ENCODE measurements at places on chromosomes 4 and X.

GRCh38 chrX:24242649-24243175, 71.2 kb downstream of the SUPT20HL2 start:
- DNase-seq, result no peak

DNA sequence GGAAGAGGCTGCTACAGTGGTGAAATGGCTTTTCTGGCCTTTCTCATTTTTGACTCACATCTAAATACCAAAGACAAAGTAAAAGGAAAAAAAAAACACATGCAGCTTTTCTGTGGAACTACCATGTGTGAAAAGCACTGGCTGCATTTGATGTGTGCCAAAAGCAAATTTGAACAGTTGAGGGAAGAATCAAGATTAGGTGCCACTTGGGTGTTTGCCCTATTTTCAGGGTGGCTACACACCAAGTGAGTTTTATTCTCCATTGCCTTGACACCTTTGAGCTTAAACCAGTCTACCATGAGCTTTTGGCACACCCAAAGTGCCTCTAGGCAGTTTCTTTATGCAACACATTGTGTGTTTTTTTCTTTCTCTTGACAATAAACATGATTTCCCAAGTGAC, 423.9 kb downstream of the FAM133A start:
- DNase-seq, result no peak

DNA sequence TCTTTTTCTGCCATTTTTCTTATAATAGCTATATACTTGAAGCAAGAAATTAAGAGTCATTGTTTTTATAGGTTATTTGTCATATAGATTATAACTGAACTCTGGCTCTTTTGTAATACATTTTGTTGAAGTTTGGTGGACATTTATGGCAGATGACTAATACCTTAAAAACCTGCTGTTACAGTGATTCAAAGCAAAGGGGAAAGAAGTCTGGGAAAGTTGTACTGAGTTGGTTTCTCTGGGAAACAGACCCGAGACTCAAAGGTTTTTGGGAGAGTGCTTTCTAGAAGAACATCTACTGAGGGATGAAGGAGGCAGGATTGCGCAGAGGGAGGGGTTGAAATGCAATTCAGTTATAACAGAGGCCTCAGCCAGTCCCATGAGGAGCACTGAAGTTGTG, 35.9 kb downstream of the NAP1L5 start:
- DNase-seq, result no peak

DNA sequence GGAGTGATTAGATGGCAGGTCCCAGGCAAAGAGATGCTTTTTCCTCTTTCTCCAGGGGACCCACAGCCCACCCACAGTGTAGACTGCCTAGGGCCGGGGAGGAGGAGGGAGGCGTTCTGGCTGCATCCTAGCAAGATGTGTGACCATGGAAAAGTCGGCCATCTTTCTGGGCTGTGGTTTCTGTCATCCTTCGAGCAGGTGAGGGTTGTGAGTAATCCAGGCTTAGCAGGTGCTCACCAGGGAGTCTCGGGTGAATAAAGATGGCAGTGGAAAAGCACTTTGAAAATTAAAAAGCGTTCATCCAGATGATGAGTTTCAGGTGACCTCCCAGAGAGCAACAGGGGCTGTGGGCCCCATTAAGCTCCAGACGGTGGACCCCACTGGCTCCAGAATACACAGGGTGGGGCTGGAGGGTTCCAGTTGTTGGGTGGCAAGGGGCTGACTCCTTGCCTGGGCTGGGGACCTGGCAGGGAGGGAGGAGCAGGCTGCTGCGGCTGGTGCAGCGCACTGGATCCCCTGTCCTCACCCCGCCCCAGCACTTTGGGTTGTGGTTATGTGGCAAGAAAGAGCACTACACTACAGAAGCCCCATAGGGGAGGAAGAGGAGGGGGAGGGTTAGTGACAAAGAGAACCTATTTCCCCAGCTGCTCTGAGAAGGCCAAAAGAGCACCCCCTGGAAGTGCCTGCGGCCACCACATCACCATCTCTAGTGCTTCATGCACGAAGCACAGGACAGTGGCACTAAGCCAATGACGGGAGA, 23.7 kb downstream of the ELF4 start:
- DNase-seq, result no peak

DNA sequence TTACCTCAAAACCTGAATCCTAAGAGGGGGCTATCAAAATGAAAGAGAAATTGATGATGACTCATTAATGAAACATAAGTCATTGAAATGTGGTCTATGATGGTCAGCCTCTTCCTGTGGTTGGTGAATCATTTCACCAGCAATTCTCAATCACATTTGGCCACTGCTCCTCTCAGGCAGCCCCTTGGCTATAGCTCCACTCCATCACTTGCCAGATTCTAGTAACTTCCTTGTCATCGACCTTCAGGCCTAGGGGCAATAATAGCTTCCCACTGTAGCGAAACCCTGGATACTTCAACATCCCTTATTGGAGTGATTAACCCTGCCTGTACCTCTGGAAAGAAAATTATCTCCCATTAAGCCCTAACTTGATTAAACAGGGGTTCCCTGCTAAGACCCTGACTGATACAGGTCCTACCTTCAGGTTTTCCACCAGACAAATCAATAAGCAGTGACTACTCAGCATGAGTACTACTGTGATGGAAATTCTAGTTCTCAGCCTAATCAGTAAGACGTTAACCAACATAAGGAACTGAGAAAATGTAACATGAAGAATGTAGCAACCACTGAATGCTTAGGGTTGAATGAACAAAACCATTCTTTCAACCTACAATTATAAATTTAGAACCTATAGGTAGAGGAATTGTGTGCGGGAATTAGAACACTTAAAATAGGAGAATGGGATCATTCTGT, 30.4 kb downstream of the ADH7 start:
- DNase-seq, result no peak

DNA sequence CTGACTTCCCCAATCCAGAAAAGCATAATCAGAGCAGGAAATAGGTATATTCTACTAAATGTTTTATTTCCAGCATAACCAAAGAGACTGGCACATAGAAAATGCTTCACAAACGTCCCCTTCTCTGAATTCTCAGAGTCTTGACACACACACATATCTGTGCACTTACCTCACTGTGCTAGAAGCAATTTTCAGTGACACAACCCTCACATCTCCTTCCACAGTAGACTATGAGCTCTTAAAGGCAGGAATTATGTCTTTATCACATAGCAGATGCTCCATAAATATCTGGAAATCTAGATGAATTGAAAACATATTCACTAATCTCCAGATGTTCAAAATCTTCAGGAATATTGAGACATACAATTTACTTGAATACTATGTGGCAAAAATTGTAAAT, 5.9 kb downstream of the SOWAHB start:
- no peak for DNase-seq

DNA sequence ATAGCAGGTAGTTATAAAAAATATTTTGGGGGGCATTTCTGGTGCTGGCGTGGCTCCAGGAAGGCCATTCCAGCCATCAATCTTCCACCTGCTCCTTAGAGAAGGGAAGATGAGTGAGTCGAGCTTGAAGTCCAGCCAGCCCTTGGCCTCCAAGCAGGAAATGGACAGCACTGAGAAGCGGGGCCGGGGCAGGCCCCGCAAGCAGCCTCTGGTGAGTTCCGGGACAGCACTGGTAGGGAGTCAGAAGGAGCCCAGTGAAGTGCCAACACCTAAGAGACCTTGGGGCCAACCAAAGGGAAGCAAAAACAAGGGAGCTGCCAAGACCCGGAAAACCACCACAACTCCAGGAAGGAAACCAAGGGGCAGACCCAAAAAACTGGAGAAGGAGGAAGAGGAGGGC, 29.2 kb upstream of the COX18 start:
- no peak for DNase-seq

GRCh38 chrX:24214568-24214967, 65.0 kb downstream of the ZFX start:
- DNase-seq, result no peak

- DNase-seq, result no peak
Observed at GRCh38 chr4:40596522-40596921, 33.1 kb downstream of the RBM47 start.

GRCh38 chr4:52260514-52261210, 209.6 kb downstream of the SPATA18 start:
- no peak for DNase-seq

DNA sequence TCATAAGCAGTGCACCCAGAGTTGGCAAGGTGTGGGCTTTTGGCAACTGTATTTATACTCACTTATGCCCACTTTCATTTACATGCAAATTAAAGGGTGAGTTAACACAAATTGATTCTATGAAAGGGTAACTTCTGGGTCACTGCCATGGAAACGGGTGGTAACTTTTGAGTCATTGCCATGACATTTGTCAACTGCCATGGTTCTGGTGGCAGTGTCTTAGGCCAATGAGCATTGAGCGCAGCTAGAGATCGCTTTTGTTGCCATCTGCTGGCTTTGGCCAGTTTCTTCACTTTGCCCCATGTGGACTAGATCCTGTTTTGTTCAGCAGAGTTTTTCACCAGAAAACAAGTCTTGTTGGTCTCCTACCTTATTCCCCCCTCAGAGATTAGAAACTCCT, 170.8 kb upstream of the NUDT6 start:
- no peak for DNase-seq

- no peak for DNase-seq
Observed at GRCh38 chr4:7781366-7781765, 158.3 kb downstream of the AFAP1 start.

DNA sequence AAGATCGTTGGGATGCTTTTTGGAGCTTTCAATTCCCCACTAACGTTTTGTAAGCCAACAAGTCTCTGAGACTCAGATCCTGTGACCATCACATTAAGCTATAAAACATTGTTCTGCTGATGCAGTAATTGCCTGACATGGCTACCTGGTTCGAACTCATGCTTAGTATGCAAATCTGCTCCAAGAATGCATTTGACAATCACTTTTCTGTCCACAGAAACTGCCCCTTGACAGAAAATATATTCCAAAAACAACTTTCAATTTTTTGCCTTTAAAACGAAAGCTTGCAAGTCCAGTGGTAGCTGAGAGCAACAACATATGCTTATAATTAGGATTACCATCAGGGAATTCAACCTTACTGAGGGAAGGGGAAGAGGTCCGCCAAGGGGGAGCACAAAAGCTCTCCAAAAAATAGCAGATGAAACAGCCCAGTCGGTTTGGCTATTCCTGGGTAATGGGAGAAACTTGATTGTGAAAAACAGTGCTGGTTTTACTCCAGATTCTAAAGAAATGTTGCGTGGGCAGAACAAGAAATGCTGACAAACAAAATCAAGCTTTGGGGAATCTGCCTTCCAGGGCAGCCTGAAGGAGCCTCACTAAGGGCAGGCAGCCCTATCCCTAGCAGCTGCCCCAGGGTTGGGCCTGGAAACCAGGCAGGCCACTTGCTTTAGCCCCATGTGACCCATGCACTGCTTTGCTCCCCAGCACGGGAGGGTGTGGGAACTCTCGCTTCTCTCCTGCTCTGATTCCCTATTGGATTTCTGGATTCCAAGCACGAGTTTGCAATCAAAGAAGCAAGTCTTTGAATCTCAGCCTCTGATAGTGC, 160.7 kb upstream of the LDB2 start:
- no peak for DNase-seq

- DNase-seq, result no peak
Observed at GRCh38 chr4:23333556-23333945, 556.3 kb downstream of the PPARGC1A start.

DNA sequence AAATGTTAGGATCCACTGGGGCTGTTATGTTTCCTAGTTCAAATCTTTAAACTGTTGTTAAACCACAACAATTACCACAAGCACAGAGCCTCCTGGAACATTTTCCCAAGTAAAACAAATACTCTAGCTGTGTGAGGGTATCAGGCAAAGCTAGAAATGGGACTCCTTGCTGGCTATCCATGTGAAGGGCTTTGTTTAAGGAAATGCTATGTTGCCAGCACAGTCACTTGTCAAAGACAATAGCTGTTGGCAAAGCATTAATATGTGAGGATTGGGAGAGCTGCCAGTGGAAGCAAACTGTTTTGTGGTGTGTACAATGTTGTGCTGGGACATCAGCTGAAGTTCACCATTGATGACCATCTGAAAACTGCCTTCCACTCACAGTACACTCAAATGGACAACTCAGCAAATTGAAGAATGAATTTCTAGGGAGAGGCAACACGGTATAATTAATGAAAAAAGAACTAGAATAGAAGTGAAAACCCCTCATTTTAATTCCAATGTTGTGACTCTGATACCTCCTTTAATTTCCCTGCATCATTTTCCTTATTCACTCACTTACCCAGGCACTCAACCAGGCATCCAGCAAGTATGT, 100.8 kb downstream of the ANXA3 start:
- DNase-seq, result no peak

GRCh38 chr4:74376888-74377483, 12.0 kb downstream of the EREG start:
- DNase-seq, result no peak

DNA sequence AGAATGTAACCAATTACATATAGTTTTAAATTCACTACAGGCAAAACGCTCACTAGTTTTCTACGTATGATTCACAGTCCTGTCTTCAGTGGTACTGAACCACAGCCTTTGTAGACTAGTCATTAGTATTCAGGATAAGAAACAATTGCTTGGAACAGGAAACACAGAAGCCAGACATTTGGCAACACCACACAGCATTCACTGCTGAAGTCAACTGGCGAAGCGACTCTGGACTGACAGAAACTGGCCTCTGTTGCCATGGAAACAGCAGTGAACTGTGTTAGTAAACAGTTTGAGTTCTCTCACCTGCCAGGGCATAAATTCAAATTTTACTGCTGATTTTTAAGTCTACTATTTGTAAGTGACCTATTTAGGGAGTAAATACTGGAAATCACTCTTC, 57.6 kb downstream of the MAPK10 start:
- no peak for DNase-seq

DNA sequence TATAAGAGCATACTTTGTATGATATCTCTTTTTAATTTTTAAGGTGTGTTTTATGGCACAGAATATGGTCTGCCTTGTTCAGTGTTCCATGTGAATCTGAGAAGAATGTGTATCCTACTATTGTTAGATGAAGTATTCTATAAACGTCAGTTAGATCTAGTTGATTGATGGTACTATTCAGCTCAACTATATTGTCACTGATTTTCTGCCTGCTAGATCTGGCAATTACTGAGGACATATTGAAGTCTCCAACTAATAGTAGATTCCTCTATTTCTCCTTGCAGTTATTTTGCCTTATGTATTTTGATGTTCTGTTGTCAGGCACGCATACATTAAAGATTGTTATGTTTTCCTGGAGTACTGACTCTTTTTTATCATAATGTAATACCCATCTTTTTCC, 39.8 kb downstream of the AWAT2 start:
- no peak for DNase-seq

GRCh38 chr4:30770049-30770549, 49.9 kb downstream of the PCDH7 start:
- DNase-seq, result no peak

GRCh38 chr4:155811083-155811482, 52.3 kb downstream of the GUCY1B1 start:
- no peak for DNase-seq

- no peak for DNase-seq
Observed at GRCh38 chrX:124414281-124414680, 67.9 kb downstream of the SH2D1A start.

- no peak for DNase-seq
Observed at GRCh38 chrX:68823413-68824151, 5.2 kb upstream of the EFNB1 start.

GRCh38 chrX:345020-345925, 26.7 kb upstream of the GTPBP6 start:
- DNase-seq, result no peak

- DNase-seq, result no peak
Observed at GRCh38 chrX:39242187-39242586, 440.9 kb downstream of the MID1IP1 start.

GRCh38 chr4:183391204-183391603, 53.2 kb upstream of the CDKN2AIP start:
- DNase-seq, result no peak
